ENCODE measurements at places on chromosomes 4 and X.

DNA sequence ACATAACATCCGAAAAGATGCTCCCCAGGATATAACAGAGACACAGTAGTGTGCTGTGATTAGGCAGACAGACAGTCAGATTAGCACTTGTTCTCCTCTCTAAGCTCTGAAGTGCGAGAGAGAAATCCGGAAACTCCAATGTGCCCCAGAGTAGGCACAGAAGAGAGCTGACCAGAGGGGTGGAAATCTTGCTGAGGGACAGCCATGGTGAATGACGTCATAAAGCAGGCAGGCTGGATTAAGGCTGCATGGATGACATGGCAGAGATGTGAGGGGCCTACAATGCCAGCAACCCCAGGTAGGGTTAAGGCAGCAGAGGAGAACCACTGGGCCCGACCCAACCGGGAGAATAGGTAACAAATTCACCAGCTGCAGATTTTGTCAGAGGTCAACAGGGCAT, 53.3 kb downstream of the MEPE start:
- no peak for DNase-seq

- no peak for DNase-seq
Observed at GRCh38 chr4:4868040-4868757, 8.7 kb downstream of the MSX1 start.

DNA sequence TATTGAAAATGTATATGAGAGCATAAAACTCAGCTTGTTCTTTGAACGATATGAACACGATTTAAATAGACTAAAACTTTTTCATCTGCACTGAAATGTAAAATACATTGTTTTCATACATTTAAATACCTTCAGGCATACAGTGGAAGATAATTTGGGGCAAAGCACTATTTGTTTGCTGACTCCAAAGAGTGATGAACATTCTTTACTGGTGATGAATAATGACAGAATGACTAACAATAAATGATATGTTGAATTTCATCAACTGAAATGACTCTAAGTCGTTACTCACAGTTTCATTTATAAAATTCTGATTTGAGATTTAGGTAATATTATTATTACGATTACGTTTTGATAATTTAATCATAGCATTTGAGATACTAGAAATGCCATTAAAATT, 1160.1 kb downstream of the NLGN4X start:
- DNase-seq, result no peak

- DNase-seq, result no peak
Observed at GRCh38 chr4:89737888-89738287, 99.1 kb downstream of the SNCA start.

DNA sequence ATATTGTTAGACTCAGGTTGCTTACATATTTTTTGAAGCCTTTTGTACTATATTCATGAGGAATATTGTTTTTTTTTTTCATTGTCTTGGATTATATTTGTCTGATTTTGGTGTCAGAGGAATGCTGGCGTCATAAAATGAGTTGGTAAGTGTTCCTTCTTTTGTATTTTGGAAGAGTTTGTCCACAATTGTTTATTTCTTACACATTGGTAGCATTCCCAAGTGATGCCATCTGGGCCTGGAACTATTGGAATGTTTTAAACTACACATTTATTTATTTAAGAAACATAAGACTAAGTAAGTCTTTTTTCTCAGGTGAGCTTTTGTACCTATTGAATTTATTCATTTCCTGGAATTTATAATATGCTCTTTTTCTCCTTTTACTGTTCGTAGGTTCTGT, 107.6 kb downstream of the LARP1B start:
- no peak for DNase-seq

- peak; percentile 56 for DNase-seq
Observed at GRCh38 chr4:51843309-51844152, 578 bp downstream of the DCUN1D4 start.

- DNase-seq, result no peak
Observed at GRCh38 chr4:125388613-125389012, 73.9 kb downstream of the FAT4 start.

- DNase-seq, result no peak
Observed at GRCh38 chr4:145830699-145831098, 107.9 kb downstream of the ZNF827 start.

GRCh38 chr4:71209161-71209560, 129.7 kb upstream of the SLC4A4 start:
- no peak for DNase-seq

- no peak for DNase-seq
Observed at GRCh38 chrX:37905436-37906147, 58.2 kb upstream of the DYNLT3 start.

DNA sequence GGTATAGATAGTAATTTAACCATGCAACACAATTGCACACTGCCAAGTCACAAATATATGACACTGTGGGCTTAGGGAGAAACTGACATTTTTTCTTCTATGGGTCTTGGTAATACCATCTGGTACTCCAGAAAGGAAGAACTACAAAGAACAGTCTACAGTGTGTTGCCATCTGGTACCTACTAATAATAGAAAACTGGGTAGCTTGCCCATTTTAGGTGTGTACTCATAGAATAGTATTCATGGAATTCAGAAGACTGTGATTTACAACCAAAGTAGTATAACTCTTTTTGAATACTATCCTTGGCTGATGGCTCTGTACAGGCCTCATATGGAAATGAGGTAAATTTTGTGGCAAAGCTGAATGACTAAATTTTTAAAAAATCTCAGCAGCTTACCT, 132.6 kb upstream of the RPS6KA6 start:
- no peak for DNase-seq

DNA sequence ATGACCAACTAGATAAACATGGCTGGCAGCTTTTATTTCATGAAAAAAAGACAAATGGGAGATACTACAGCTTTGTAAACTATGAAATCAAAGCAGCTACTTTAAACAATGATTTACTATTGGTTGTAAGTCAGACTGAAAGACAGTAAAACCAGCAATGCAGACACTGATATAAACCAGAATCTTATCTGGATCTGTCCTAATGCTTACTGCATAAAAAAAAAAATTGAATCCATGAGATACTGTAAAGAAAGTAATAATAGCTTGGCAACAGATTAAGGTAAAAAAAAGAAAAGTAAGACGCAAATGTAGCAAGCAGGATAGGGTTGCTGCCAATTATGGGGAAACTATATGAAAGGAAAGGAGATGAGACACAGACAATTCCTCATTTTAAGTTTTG, 7.3 kb downstream of the LCORL start:
- no peak for DNase-seq

- no peak for DNase-seq
Observed at GRCh38 chr4:22483551-22483981, 32.3 kb downstream of the ADGRA3 start.

GRCh38 chr4:123869286-123870215, 473.0 kb downstream of the SPRY1 start:
- no peak for DNase-seq

GRCh38 chr4:16155528-16156169, 70.6 kb downstream of the TAPT1 start:
- no peak for DNase-seq

GRCh38 chr4:38615847-38616246, 48.2 kb upstream of the KLF3 start:
- no peak for DNase-seq

- DNase-seq, result no peak
Observed at GRCh38 chr4:2886161-2886560, 42.5 kb downstream of the ADD1 start.

GRCh38 chrX:51395810-51396728, 63.4 kb downstream of the NUDT10 start:
- DNase-seq, result peak; percentile 51

DNA sequence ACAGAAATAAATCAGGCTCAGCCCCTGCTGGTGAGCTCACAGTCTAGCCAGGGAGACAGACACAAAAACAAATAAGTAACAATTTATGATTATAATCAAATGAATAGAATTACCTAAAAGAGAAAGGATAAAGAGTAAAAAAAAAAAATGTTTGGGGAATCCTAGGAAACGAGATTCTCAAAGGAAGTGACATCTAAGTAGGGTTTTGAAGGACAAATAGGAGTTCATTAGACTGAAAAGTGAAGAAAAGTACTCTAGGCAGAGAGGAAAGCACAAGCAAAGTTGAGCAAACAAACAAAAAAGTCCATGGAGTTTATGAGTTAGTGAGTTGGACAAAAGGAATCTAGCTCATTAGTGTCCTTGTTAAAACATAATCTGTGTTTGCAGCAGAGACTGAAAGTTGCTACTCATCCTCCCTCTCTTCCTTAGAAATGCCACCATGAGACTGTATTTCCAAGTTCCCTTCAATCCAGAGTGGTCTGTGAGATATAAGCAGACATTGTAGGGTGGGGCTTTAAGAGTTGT, 145.6 kb downstream of the SPATA18 start:
- DNase-seq, result no peak

GRCh38 chr4:183532821-183533220, 28.0 kb downstream of the ING2 start:
- no peak for DNase-seq

DNA sequence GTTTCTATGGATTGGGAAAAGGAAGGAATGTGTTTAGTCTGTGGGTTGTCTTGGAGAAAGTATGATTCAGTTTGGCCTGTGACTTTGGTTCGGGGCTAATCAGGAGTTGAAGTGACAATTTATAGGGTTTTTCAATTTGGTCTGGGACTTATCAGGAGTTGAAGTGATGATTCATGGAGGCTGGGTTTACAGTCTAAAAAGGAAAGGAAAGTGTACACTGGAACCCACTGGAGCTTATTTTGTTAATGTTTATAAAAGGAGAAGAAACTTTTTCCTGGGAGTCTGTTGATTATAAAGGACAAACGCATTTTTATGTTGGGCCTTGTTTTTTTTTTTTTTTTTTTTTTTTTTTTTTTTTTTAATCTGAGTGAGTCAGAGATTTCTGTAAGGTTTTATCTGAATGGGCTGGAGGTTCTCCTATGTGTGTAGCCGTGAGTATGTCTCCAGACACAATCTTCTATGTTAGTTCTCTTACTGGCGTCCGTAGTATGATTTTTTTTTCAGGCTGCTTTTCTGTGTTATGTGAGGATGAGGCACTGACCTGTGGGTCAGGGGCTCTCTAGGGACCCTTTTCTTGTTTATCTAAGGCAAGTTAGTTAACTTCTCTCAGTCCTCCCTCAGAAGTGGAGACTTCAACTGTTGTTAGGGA, 33.0 kb upstream of the RAB9B start:
- DNase-seq, result no peak

DNA sequence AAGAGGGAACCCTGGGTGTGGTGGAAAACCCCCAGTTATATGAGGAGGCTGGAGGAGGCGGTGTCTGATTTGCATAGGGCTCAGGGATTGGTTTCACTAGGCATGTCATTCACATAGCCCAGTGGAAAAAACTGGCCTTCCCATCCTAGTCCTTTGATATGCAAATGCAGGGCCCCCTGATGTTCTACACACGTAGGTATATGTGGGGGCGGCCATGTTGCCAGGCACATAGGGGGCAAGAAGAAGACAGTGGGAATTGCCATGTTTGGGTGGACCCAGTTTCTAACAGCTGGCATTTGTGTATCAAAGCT, 34.0 kb upstream of the ENPP6 start:
- DNase-seq, result no peak

DNA sequence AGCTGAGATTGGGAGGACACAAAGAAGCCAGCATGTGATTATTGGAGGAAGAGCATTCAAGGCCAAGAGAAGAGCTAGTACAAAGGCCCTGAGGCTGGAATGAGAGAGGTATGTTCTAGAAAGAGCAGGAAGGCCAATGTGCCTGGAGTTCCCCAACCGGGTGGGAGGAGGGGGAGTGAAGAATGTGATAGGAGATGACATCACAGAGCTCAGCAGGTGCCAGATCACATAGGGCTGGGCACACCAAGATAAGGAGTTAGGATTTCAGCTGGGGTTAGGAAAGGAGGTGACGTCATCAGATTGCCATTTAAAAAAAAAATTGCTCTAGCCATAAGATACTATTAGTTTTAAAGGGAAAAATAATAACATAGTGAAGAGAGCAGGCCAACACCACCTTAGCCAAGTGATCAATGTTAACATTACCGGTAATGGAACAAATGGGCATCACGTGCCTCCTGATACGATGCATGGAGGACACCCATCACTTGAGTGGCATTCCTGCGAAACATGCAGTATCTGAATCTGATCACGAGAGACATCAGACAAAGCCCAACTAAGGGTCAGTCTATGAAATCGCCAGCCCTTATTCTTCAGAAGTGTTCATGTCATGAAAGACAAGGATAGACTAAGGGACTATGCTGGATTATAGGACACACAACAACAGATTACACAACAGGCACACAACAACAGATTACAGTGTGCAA, 344.3 kb downstream of the BCOR start:
- no peak for DNase-seq
